Hematopoietic multipotent progenitor cell treated with erythropoietin and hydrocortisone succinate and interleukin-3 and kit ligand, for 4 days (in vitro differentiated cells): ENCODE measurements at places on chromosomes 5 and 9.

GRCh38 chr9:33468215-33468730 lies 5.5 kb downstream of the NOL6 start:
- DNase-seq = no peak

DNA sequence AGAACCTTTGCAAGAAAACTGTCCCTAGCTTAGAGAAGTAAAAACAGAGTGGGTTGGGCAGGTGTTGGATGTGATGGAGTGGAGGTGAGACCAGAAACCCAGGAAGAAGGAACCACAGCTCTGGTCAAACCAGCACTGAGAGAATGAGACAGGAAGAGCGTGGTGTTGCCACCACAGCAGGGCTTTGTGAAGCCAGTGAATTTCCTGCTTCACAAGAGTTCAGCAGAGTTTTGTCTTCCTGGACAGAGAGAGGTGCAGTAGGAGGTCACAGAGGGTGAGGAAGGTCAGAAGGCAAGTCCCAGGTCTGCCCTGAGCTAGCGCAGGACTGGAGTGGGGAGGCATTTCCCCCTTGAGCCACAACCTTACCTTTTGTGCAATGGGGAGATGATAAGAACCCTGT lies 2306.2 kb upstream of the ACO1 start:
- DNase-seq = no peak

GRCh38 chr5:74798977-74799911 lies 32.2 kb downstream of the NSA2 start:
- no peak for DNase-seq

DNA sequence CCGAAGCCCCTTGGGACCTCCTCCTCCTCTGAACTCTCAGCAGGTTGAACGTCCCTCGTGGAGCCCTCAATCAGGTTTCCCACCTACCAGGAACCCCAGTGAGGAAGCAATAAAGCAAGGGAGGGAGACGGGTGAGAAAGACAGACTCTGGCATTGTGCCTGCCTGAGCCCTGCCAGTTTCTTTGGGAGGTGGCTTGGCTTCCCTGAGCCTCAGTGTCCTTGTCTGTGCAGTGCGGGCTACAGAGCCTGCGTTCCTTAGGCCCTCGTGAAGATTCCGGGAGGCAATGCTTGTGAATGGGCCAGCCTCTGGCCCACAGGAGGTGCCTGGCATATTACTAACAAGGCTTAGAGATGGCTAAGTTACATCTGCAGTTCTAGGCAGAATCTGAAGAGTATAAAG lies 11.9 kb downstream of the GTF3C5 start:
- DNase-seq = no peak

GRCh38 chr5:156414391-156414790 lies 87.4 kb downstream of the SGCD start:
- no peak for DNase-seq

GRCh38 chr5:122492675-122493074 lies 180.6 kb downstream of the SNCAIP start:
- peak; percentile 25 for DNase-seq

- DNase-seq = no peak
Measured at GRCh38 chr5:127305493-127305892, 14.9 kb downstream of the MEGF10 start.

GRCh38 chr9:13296972-13297371 lies 17.5 kb upstream of the MPDZ start:
- no peak for DNase-seq

DNA sequence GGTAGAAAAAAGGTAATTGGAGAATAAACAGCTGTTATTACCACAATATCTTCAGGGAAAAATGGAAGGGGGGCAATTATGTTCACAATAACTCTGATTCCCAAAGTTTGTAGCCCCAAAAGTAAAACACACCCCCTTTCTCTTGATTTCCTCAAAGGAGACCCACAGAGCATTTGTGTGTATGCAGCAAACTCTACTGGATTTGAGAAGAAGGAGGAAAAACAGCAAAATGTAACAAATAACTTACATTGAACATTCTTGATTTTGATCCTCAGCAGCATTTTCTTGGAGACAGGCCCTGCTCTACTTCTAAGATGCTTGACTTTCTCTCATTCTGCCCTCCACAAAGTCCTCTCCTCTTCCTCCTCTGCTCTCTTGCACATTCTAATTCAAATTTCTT lies 420.8 kb upstream of the EDIL3 start:
- no peak for DNase-seq

DNA sequence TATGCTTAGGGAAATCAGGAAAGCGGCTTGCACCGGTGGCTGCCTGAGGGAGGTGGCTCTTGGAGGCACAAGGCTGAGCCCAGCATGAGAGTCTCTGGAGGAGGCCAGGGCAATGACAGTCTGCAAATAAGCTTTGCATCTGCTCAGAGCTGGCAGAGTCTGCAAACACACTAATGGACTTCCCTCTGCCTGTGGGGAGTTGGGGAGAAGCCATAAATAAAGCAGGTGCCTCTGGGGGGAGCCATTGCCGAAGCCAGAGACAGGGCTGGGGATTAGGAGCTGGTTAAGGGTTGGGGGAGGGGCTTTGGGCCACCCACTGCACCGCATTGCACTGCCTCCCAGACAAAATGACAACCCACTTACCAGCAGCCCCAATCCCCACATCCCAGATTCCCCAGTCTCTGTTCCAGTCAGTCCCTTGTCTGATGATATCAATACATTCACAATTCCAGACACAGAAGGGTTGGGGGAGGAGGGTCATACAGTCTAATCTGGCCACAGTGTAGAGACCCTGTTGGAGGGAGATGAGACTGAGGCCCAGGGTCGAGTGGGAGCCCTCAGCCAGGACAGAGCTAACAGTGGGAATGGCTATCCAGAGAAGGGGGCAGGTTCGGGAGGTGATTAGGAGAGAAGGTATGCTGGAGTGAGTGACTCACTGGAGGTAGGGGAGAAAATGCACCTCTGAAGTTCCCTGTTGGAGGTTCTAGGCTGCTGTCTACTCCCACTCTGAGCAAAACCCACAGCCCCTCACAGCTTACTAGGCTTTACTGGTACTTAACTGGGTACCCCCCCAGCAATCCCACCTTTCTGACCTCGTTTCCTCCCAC lies 53.7 kb downstream of the PAX5 start:
- peak; percentile 38 for DNase-seq

DNA sequence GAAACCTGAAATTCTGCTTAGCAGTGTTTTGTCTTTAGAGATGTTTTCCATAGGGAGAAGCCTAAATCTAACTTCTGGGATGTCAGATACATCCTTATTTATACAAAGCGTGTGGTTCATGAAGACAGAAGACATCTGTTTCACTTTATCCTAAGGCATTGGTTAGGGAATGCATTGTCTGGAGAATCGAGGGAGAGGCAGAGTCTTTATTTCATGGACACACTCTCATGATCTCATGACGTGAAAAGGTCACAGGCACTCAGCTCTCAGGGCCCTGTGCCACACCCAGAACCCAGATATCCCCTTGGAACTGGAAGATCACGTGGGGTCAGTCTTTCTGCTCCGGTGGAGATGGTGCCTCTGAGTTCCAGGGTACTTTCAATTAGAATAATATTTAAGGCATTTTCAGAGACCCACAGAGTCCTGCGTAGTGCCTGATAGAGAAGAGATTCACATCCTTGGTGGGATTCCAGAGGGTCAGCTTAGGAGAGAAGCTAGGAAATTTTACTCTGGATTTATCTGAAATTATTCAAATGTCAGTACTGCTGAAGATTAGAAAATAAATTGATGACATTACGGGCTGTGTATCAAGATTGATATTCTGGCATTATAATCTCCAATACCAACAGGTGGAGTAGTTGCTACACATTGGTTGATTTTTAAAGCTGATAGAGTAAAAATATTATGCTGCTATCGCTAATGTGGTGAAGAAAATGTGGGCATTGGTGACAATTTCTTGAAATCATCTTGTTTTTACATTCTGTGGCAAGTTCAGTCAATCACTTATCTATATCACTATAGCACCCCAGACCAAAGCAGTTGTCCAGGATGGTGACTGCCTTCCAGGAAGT lies 378.3 kb downstream of the MTRR start:
- DNase-seq = no peak

- DNase-seq = no peak
Measured at GRCh38 chr5:129748913-129749880, 1.3 kb downstream of the MINAR2 start.

- no peak for DNase-seq
Measured at GRCh38 chr5:6904860-6905259, 191.6 kb downstream of the TENT4A start.
